ENCODE measurements at places on chromosomes 12 and 14. TPM values are rescaled to one million over a fixed set of nuclear protein-coding genes. Genes with fewer than 3 reads are reported as not detected.

The KRT82 gene
- not detected for total RNA-seq

The AQP2 gene
- total RNA-seq, result not detected

The KDM2B gene
- 29.8 TPM for total RNA-seq

The CD63 gene
- 3,128 TPM for total RNA-seq

The KIF26A gene
- not detected for total RNA-seq

The SCNN1A gene
- 0.36 TPM for total RNA-seq

The PRB2 gene
- total RNA-seq, result not detected

The ISM2 gene
- not detected for total RNA-seq

The PPHLN1 gene
- 70.9 TPM for total RNA-seq

The IAPP gene
- total RNA-seq, result not detected

The GOLGA5 gene
- total RNA-seq, result 73.1 TPM

The KRT2 gene
- not detected for total RNA-seq

The DAO gene
- not detected for total RNA-seq

The PLCZ1 gene
- total RNA-seq, result not detected

The AQP6 gene
- not detected for total RNA-seq

The TMCC3 gene
- 0.36 TPM for total RNA-seq

The TMEM52B gene
- not detected for total RNA-seq

The KLRG1 gene
- total RNA-seq, result under 0.01 TPM

The TAS2R31 gene
- total RNA-seq, result 9.7 TPM

The RNASE1 gene
- total RNA-seq, result not detected

The SAMD15 gene
- total RNA-seq, result 6.2 TPM

The DCD gene
- total RNA-seq, result not detected

The GPR68 gene
- total RNA-seq, result 8.5 TPM

The HELB gene
- total RNA-seq, result 3.2 TPM

The SYCP3 gene
- 0.88 TPM for total RNA-seq

The DNAJC22 gene
- 0.29 TPM for total RNA-seq

The DBX2 gene
- not detected for total RNA-seq

The TCTN2 gene
- total RNA-seq, result 23.6 TPM

The SALL2 gene
- 3.3 TPM for total RNA-seq

The GLS2 gene
- 0.36 TPM for total RNA-seq

The RND1 gene
- total RNA-seq, result 0.29 TPM

The TMEM132C gene
- not detected for total RNA-seq

The RECQL gene
- total RNA-seq, result 99.9 TPM

The RDH5 gene
- 32.2 TPM for total RNA-seq

The RILPL1 gene
- total RNA-seq, result 16.3 TPM

The PMEL gene
- 0.59 TPM for total RNA-seq

The BEGAIN gene
- total RNA-seq, result not detected

The NTN4 gene
- 45.1 TPM for total RNA-seq

The GPX2 gene
- not detected for total RNA-seq

The NRIP2 gene
- total RNA-seq, result 0.59 TPM

The ACOT6 gene
- total RNA-seq, result not detected

The OTX2 gene
- not detected for total RNA-seq

The RAD51AP1 gene
- total RNA-seq, result 2.2 TPM

The TMPO gene
- total RNA-seq, result 52.1 TPM

The TRAF3 gene
- total RNA-seq, result 19.5 TPM

The KRT3 gene
- total RNA-seq, result not detected

Measured in osteoblast (primary cell).